Stimulated activated CD4-positive, alpha-beta T cell treated with anti-CD3 and anti-CD28 coated beads, Interleukin-12 subunit alpha, Interleukin-12 subunit beta, amount 100 ng/mL, for 24 hours (primary cell): ENCODE measurements at places on chromosomes 6 and 20.

GRCh38 chr20:19761326-19761725 is 3.3 kb downstream of the RIN2 start:
- no peak for DNase-seq

DNA sequence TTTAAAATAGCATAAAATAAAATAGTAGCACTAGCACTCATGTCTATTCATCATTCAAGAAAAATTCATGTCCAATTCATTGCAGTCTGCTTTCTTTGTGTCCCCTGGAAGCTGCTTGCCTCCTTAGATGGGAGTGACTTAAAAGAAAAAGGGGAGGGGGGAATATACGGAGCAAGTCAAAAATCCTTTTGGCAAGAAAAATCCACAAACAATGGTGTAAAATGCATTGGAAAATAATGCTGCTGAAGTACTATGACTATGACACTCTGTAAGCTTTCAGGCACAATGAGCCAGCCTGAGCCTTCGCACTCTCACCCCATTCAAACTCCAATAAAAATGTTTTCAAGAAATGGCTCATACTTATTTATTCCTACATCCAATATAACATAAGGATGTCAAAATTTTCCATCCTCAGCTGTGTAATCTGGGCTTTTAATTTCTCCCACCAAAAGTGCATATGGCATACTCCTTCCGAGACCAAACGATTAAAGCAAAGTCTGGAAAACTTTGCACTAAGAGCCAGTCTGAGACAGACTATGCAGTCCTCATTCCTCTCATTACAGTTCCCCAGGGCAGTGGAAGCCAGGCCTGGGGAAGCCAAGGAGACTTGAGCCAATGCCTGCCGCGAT is 790 bp downstream of the NEDD9 start:
- DNase-seq, result no peak

- no peak for DNase-seq
These were observed 31.2 kb upstream of the MAPK13 start for GRCh38 chr6:36098920-36099647.

DNA sequence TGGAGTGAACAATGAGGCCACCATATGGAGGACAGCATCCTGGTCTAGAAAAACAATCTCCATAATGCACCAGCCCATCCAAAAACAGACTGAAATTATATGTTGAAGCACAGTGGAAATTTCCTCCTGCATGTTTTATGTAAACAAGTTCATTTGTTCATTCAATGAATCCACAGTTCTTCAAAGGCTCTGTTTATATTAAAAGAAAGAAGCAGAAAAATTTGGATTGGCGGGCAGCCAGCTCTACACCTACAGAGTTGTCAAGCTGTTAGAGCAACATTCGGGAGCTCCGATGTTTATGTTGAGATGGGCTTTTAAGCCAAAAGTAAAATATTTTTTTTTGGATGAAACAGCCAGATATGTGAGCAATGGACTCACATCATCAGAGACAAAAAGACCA is 395.3 kb upstream of the SULF2 start:
- no peak for DNase-seq

GRCh38 chr6:101582792-101583191 is 189.3 kb downstream of the GRIK2 start:
- no peak for DNase-seq

GRCh38 chr20:2387180-2387577 is 6.5 kb downstream of the TGM6 start:
- peak; percentile 5 for DNase-seq

GRCh38 chr6:91149246-91149955 is 562.5 kb upstream of the MAP3K7 start:
- no peak for DNase-seq

- DNase-seq, result no peak
These were observed 75.9 kb downstream of the EPHA7 start for GRCh38 chr6:93343476-93343875.

DNA sequence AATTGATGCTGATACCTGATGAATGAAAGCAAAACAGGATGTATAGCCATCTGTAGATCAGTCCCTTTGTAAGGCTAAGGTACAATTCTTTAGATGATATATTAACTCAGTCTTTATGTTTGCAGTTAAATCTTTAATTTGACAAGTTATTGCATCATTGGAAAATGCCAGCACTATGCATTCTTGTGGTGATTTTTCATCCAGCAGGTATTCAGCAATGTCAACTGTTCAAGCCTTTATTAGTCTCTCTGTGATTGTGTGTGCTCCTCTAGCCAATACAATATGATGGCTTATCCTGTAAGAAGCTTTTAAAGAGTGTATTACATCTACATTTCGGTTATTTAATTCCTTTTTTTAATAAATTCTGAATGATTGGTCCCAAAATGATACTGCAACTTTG is 34.3 kb downstream of the HLA-DMB start:
- no peak for DNase-seq

- no peak for DNase-seq
These were observed 11.7 kb upstream of the PRIM2 start for GRCh38 chr6:57305761-57306160.

GRCh38 chr6:139927236-139927635 is 552.8 kb upstream of the CITED2 start:
- no peak for DNase-seq

DNA sequence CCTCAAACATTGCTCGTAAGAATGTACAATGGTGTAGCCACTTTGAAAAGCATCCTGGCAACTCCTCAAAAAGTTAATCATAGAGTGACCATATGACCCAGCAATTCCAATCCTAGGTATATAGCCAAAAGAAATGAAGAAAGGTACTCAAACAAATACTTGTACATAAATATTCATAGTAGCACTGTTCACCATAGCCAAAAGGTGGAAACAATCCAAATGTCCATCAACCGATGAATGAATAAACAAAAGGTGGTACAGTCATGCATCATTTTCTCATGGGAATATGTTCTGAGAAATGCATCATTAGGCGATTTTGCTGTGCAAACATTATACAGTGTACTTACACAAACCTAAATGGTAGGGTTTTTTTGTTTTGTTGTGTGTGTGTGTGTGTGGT is 74.4 kb upstream of the TBC1D7 start:
- DNase-seq, result no peak

DNA sequence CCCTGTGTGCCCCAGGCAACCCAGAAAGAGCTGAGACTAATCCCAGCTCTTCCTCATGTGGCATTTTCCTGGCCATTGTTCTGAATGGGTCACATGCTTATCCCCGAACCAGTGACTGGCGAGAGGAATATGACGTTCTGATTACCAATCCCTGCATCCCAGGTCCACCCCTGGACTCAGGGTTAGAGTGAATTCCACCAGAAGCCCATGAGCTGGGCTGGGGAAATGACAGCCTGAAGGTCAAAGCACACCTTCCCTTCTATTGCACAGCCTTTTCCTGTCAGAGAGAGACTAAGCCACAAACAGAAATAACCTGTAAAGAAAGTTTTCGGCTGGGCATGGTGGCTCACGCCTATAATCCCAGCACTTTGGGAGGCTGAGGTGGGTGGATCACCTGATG is 70.9 kb downstream of the ZNF217 start:
- no peak for DNase-seq

DNA sequence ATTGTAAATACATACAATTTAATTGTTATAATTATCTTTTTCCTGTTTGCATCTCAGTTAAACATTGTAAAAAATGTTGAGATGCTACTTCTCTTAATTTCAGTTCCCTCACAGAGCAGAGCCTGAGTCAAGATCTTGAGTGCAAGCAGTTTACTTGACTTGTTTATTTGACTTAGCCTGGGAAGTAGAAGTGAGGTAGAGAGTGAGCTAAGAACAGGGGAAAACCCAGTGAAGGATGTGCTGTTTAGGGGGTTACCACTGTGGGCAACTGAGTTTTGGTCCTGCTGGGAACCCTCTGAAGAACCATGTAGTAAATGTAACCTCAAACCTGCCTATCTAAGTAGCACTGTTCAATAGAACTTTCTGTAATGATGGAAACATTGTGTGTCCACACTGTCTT is 495.2 kb upstream of the FLRT3 start:
- DNase-seq, result no peak

DNA sequence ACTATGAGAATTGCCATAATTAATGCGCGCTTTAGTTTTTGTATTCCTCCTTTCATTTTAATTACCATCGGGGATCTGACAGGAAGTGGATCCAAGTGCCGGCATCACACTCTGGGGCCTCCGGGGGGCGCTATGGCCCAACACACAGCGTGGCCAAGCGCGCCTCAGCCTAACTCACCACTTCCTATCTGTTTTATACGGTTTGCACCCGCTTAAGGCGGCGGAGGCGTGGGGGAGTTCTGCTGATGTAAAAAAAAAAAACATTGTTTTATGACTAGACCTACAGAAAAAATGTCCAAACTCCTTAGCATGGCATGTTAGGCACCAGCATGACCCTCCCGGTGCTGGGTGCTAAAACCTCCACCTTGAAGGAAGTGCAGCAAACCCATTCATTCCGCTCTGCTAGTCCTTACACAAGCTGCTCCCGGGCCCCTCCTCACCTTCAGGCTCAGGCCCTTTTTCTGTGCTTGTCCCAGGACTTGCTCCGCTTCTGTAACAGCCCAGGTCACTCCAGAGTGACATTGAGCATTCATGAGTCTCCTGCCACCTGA is 4.5 kb upstream of the EBF4 start:
- peak; percentile 44 for DNase-seq

GRCh38 chr6:39867592-39867991 is 66.7 kb downstream of the MOCS1 start:
- no peak for DNase-seq

GRCh38 chr6:150276937-150277742 is 91.7 kb upstream of the IYD start:
- DNase-seq, result no peak

- no peak for DNase-seq
These were observed 100.5 kb downstream of the SOBP start for GRCh38 chr6:107590378-107590777.

GRCh38 chr20:444862-445426 is 17.4 kb downstream of the TBC1D20 start:
- no peak for DNase-seq

- DNase-seq, result no peak
These were observed 1050.0 kb downstream of the EPHA7 start for GRCh38 chr6:92369309-92369708.

DNA sequence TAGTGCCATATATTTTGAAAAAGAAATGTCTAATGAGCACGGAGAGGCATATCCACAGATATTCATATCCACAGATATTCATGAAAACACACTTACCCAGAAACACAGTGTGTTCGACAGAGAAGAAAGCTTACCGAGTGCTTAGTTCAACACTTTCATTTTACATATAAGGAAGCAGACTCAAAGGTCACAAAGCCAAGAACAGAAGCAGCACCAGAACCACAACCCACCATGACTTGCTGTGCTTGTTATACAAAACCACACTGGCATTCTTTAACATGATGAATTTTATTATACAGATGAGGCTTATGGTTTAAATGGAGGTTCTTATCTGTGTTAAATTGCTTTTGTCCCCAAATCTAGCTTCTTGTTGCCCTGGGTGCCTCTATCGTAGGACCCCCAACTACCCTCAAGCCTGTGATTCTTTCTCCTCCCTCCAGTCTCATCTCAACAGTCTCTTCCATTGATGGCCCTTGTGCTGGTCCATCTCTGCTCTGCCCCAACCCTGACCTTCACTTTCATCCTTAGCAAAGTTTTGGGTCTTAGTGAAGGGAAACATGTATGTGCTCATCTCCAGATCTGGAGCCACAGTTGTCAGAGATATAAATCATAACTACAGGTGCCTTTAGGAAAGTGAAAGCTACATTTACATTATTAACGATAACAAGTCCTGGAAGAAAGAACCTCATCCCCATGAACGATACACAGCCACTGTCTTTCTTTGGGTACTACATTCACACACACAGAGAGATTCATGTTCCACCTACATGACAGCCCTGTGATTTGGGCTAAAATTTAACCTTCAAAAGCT is 40.0 kb downstream of the SF3B5 start:
- no peak for DNase-seq

DNA sequence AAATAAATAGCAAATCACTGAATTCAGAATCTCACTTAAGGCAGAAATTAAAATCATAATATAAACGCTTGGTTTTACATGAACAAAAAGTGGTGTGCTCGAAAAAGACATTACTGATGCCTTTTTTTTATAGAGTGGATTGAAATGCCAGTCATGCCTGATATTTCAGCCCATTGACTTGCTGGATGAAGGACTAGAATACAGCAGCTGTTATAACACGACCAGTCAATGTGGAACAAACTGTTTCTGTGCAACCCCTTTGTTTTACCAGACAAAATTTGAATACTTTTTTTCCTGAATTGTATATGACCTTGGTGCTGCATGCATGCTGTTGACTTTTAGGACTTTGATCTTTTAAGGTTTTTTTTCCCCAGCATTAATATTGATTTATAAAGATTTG is 150.0 kb downstream of the QKI start:
- DNase-seq, result no peak

- no peak for DNase-seq
These were observed 463 bp upstream of the HLA-DMB start for GRCh38 chr6:32941214-32941768.

- DNase-seq, result no peak
These were observed 97.3 kb upstream of the CHD6 start for GRCh38 chr20:41715526-41715925.

GRCh38 chr20:57087102-57087501 is 179.3 kb downstream of the BMP7 start:
- no peak for DNase-seq

- DNase-seq, result no peak
These were observed 4.1 kb downstream of the NHLRC1 start for GRCh38 chr6:18118330-18118729.

DNA sequence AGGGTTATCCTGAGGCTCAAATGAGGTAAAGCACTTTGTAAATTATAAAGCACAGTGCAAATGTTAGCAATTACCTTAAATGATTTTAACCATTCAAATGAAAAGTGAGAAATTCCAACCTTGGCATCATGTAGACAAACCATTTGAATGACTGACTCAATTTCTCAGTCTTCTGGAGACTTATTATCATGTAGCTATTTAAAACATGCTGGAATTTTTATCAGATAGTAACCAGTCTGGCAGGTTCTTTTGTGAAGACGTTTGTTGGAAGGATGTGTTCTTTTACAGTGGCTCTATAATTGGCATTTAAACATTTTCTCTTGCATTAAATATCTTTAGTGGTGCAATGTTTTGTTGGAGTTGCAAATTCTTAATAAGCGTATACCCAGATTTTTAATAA is 386.6 kb downstream of the NKAIN2 start:
- DNase-seq, result no peak

DNA sequence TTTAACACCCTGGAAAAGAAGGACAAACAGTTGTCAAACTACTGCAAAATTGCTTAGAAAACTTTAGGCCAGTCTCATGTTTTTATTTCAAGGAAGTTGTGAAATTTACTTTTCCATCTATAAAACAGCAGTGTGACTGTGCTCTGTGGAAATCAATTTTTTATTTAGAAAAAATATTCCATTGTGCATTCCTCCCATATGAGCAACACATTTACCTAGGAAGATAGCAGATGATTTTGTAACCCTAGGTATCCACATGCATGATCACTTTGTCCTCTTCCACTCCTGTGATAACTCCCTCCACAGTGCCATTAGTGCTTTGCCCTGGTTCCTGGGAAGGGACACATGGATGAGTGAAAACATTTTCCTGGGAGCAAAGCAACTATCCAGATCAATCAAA is 70.0 kb upstream of the SHLD1 start:
- no peak for DNase-seq

GRCh38 chr20:59778615-59779200 is 154.7 kb downstream of the SYCP2 start:
- no peak for DNase-seq

- no peak for DNase-seq
These were observed 646.5 kb downstream of the TENT5A start for GRCh38 chr6:81105998-81106397.

- no peak for DNase-seq
These were observed 27.5 kb upstream of the TBXT start for GRCh38 chr6:166194914-166195859.

- no peak for DNase-seq
These were observed at the start of gene EYA2 for GRCh38 chr20:46894579-46894958. EYA2 (plus strand) TSS chr20:46894843; CDS start chr20:46990011, 95,168 bp downstream.

- no peak for DNase-seq
These were observed 64.8 kb upstream of the NRSN1 start for GRCh38 chr6:24060982-24061754.
